ENCODE measurements at places on chromosomes 4 and X. TPM values are rescaled to one million over a fixed set of nuclear protein-coding genes. Genes with fewer than 3 reads are reported as not detected.

DNA sequence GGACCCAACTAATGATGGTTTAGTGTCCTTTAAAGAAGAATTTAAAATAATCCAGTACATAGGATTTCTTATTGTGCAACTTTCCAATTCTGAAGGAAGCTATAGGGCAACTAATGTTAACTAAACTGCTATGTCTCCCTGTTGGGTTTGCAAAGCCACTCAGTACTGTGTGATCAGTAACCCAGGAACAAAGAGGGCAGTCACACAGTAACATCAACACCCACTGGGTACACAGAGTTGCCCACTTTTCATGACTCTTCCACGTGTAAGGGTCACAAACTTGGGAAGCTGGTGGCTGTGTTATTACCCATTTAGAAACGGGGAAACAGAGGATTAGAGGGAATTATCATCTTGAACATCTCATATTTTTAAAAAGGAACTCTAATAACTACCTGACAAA, 555.0 kb upstream of the DIPK2B start:
- no peak for DNase-seq

DNA sequence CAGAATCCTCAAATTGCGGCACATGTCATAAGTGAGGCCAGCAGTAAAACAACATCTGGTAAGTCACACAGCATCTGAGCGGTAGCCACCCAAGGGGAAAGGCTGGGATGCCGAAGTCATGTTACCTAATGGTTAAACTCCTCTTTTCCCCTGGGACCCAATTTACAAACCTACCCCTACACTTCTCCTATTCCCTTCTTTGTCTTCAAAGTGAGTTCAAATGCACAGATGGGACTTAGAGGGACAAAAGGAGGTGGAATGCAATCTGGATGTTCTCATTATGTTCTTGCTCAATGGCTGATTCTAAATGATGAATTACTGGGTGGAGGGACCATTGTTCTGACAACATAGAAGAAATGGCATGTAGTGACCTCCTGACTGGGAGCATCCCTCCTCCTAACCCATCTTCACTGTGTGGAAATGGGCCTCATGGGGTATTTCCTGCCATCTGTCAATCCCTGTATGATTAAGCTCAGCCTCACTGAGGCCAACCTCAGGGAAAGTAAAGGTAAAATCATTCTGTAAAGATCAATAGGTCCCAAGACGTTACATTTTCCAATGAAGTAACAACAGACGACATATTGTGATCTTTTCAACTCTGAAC, 8.5 kb downstream of the CD40LG start:
- DNase-seq = no peak

DNA sequence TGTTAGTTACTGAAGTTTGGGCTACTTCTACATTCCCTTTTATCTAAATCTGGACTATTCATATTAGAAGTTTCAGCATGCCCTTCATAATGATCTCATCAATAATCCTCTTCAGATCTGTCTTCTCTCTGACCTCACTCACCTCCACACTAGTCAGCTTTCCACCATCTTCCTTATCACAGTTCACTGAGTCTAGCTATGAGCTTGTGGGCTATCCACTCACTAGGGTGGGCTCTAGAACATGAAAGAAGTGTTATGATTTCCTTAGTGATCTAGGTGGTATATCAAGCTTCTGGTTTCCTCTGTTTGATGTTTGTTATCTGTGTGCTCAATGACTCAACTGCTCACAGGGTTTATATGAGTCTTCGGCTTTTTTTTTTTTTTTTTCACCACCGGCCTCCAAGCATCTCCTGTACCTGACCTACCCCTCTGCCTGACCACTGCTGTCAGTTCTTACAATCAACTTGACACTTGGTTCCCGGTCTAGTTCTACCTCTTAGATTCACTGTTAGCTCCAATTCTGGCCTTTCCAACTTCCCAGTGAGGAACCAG, 103.1 kb downstream of the PAPSS1 start:
- no peak for DNase-seq

DNA sequence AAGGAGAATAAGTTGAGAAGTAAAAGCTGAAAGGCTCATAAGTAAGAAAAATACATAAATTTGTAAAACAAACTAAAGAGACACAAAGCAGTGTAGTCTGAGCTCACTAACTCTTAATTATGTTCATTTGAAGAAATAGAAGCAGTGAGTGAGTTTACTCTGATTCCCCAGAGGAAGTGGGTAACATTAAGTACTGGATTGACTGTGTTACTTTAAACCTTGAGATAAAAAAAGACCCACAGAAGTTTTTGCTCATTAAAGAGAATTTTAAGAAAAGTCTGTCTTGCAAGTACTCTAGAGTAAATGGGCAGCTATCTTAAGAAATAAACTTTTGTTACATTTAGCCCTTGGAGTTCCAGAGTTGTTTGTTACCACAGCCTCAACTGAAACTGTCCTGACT, 2466.9 kb downstream of the PCDH7 start:
- DNase-seq = no peak

DNA sequence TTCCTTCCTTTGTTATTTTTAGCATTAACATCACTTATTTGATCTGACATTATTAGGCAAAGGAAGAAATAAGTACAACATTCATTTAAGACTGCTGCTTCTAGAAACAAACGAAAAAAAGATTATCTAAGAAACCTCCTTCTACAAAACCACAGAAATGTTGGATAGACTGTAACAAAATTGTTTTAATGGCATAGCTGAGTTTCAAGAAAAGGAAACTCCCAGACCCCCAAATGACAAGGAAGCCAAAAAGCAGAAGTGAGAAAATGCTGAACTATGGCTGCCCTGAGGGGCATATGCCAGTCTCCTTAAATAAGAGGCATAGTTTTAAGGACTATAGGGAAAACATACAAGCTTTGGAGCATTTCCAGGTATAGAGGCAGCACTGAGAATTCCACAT, 1431.6 kb upstream of the TENM3 start:
- no peak for DNase-seq

DNA sequence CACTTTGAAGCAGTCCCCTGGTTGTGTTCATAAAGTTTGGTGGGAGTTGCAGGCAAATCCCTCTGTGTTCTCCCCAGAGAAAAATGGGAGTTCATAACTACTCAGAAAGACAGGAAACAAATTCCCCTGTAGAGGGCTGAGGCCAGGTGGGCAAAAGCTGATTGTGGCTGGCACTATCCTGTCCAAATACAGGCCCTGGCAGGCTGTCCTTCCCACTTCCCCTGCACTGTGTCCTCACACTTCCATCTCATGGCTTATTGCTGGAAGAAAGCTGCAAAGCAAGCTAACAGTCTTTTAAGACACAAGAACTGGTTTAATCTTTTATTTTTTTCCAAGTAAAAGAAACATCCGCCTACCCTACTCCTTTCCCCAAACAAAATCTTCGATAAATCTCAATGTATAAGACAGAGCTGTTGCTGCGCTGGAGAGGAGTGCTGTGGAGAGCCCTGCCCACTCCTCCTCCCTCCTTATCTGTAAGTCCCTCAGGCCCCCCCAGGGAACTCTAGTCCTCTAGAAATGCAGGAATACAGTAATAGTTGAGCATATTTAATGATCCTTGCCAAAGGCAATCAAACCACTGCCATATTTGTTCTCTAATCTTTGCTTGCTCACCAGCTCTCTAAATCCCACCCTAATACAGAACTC, 14.0 kb downstream of the TAPT1 start:
- no peak for DNase-seq

DNA sequence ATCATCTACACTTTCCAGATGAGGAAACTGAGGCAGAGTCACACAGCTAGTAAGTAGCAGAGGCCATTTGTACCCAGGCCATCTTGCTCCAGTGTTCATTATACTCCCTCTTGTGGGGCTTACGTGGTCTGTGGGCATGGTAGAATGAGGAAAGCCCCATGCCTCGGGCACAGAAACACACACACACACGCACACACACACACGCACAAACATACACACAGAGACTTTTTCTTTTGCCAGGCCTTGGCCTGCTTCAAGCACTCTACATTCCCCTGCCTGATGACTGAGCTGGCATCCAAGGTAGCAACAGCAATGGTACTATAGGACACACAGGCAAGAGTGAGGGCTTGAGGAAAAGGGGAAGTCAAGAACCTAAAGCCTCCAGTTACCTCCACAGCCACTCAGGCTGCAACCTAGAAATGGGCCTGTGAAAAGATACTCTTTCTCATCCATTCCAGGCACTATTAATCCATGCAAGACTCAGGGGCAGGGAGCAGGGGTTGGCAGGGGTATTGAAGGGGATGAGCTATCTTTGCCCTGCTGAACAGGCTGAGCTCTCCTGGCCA, 43.6 kb downstream of the STARD8 start:
- DNase-seq = no peak

Gene P2RY10
- not detected for total RNA-seq

DNA sequence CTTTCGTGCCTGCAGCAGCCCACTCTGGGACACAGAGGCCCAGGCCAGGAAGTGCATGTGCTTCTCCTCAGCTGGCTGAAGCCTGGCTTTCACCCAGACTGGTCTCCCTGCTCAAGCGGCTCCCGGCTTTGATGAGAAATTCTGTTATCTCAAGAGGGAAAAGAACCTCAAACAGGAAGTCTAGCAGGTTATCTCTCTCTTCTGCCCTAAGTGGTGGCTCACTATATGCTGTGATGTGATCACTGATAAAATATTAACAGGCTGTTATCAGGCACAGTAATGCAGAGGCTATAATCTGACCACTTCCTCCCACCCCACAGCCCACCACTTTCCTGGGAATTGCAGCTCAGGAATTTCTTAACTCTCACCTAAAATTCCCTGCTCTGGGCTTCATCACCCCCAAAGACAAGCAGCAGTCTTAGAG, 13.3 kb downstream of the CLDN2 start:
- no peak for DNase-seq

- DNase-seq = no peak
Observed at GRCh38 chr4:112633477-112634235, 3.1 kb downstream of the ZGRF1 start.

- no peak for DNase-seq
Observed at GRCh38 chr4:2251795-2252529, 9.9 kb downstream of the MXD4 start.

Gene RTL5
- total RNA-seq = 1.9 TPM

- DNase-seq = no peak
Observed at GRCh38 chr4:181821039-181822004, 421.9 kb upstream of the TENM3 start.

Gene ZNF157
- total RNA-seq = not detected

- no peak for DNase-seq
Observed at GRCh38 chr4:24894243-24894642, 18.6 kb downstream of the CCDC149 start.

Gene HELT
- total RNA-seq = not detected

- DNase-seq = no peak
Observed at GRCh38 chr4:78409612-78410202, 141.9 kb upstream of the ANXA3 start.

- DNase-seq = no peak
Observed at GRCh38 chr4:159770401-159770800, 667.5 kb downstream of the RAPGEF2 start.

DNA sequence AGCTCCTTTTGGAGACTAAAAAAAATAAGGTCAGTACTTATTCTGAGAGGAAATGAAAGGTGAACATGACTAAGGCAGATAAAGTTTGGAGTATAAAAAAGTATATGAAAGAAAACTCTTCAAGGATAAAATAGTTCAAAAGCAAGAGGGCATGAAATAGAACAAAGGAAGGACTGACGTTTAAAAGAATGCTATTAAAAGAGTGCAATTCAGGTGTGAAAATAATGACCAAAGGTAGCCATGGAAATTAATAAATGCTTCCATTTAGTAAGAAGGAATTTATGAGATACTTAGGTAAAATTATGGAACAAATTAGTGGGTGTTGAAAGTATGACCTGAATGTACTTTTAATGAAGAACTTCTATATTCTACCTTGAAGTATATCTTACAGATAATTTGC, 128.2 kb upstream of the WDFY3 start:
- no peak for DNase-seq

Gene SOD3
- total RNA-seq = 0.58 TPM

DNA sequence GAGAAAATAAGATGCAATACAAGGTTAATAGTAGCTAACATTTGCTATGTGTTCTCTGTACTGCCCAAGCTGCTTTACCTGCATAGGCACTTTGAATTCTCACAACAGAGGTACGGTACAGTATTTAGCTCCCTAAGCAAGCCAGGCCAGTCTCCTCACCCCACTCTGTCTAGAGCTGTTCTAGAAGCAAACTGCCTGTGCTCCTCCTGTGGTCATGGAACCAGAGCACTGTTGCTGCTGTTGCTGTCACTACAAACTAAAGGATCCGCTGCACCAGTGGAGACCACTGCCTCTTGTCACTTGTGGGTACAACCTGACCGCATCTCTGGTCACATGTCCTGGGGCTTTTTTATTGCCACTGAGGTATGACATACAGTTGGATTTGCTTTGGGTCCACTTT, 19.6 kb downstream of the ZNF330 start:
- no peak for DNase-seq

Gene TMEM150C
- 10.7 TPM for total RNA-seq

Gene ADGRG2
- total RNA-seq = not detected

Gene ATP2B3
- total RNA-seq = not detected

DNA sequence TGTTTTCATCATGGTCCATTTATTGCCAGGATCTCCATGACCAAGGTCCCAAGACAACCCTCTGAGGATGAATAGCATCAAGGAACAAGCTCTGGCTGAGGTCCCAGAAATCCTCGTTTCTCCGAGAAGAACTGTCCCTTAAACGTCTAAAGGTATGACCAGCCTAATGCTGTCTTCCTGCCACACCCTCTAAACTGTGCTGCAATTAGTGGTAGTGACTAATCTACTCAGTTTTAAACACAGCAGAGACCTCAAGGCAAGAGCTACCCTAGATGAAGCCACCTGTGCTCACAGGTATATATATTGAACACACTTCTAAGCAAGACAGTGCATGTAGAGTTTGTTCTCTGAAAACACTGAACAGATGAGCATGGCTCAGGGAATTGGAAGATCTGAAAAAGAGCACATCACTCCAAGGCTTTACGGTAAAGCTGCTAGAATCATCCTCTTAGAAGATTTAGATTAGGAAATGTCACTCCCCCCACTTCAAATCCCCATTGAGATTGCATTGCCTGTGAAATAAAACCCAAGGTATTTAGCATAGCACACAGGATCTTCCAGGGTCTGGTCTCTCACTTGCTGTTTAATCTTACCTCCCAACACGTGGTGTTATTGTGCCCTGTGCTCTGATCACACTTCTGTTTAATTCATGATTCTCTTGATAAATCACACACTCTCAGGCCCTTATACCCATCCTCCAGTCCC, 173.9 kb upstream of the VCX3A start:
- no peak for DNase-seq

Gene CCDC120
- 5.7 TPM for total RNA-seq

Gene IL15
- 4.2 TPM for total RNA-seq

DNA sequence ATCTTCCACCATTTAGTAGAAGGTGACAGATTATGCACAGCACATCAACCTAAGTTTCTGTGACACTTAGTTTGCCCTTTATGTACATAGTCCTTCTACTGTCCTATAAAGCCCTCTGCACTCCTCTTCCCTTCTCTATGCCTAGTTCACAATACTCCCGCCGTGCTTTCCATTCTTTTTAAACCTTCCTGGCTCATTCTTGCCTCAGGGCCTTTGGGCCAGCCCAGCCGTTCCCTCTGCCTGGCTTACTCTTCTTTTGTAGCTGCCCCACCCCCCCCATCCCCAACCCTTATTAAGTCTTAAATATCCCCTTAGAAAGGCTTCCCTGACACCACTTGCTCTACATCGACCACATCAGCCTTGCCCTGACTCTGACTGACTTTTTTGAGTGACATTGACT, 33.0 kb downstream of the SGMS2 start:
- DNase-seq = no peak
